ENCODE measurements at places on chromosomes 7 and 10. TPM values are rescaled to one million over a fixed set of nuclear protein-coding genes. Genes with fewer than 3 reads are reported as not detected.

ZNF398 gene
- 15.4 TPM for total RNA-seq

- peak; percentile 44 for DNase-seq
Observed at GRCh38 chr10:51109801-51110533, 35.7 kb downstream of the PRKG1 start.

BBIP1 gene
- 22.5 TPM for total RNA-seq

EBLN1 gene
- not detected for total RNA-seq

- DNase-seq: no peak
Observed at GRCh38 chr7:7112868-7113267, 69.5 kb upstream of the C1GALT1 start.

IRF5 gene
- 0.81 TPM for total RNA-seq

DNA sequence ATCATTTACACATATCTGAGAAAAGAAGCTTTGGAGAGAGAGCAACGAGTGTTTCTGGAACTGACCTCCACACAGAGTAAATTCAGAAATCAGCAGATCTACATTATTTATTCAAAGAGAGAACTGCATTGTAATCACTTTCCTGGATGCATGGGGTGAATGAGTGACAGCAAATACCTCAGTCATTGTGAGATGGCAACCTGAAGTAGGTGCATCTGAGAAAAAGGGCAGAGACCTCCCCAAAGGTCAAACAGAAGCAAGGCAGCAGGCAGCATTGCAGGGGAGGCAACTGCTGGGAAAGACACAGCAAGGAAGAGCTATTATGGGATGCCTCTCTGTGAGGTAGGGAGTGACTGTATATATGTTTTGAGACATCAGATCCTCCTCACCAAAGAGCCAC, 26.5 kb upstream of the SMIM30 start:
- no peak for DNase-seq

- DNase-seq: no peak
Observed at GRCh38 chr7:150435047-150435389, 15.4 kb upstream of the GIMAP8 start.

DNA sequence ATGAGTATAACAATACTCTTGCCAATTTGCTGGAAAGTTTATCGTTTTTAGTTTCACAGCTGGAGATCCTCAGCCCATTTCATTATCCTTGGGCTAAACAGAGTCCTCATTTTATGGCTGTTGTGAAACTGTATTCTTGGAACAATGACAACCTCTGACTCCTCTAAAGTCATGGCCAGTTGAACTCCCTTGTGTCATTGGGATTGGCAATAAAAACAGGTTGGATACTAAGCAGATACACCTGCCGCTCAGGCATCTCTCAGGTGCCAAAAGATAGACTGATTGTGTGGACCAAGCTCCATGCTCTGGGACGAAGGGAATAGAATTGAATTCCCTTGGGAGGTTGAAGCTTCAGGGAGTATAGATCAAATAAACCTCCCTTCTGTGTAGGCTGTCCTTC, 182.2 kb downstream of the WDR11 start:
- DNase-seq: no peak

GRCh38 chr7:461453-462172, 58.0 kb downstream of the PDGFA start:
- no peak for DNase-seq

MAGI2 gene
- total RNA-seq: 0.51 TPM

- DNase-seq: no peak
Observed at GRCh38 chr10:126439942-126440341, 51.7 kb upstream of the ADAM12 start.

- peak; percentile 91 for DNase-seq
Observed at GRCh38 chr10:32149252-32149955, 93.2 kb upstream of the KIF5B start.

DNA sequence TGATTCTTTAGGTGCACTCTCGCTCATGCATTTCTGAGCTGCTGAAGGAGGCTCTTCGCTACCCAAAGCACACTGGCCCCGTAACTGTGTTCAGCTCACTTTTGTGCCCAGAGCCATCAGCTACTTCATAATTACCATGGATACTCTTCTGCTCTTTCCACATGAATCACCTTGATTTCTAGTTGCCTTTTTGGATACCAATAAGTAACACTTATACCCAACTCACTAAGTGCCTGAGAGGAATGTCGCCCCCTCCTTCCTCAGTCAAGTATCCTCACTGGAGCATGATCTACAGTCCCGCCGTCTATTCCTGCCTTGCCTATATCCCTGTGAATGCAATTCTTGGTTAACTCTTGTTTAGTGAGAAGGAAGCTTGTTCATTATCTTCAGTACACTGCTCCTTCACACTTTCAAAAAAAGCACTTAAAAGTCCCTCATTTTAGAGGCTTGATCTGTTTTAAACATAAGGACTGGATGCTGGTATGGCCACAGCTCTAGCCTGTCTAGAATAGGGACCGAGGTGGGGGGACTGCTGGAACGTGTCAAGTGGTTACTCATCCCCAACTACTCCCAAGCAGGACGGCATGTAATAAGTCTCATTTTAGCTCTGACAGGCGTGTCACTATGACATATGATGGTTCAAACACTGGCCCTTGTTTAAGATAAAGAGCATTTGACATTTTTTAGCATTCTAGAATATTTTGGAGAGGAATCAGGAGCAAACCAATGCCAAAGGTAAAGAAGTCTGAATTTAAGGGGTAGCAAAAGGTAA, 23.7 kb downstream of the SVIL start:
- no peak for DNase-seq

FAM180A gene
- 2.6 TPM for total RNA-seq

GRCh38 chr10:121880895-121881294, 46.9 kb downstream of the ATE1 start:
- DNase-seq: no peak

DNA sequence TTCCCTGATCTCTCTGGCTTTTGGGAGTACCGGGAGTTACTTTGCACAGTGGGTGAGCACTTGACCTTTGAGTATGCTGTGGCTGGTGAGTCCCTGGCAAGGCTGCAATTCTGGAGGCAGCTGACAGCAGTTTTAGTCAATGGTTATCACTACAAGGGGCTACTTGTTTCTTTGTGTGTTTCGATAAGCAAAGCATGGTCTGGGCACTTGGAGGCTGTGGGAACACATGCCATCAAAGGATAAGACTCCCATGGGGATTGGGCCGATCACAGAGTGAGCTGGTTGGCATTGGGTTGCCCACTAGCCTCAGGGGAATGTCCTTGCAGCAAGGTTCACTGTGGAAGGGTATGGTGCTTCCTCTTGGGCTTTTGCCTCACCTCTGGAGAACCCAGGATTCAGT, 208.2 kb downstream of the SNX13 start:
- no peak for DNase-seq

GRCh38 chr10:119377958-119378736, 164.4 kb downstream of the RGS10 start:
- no peak for DNase-seq

AKR1C4 gene
- not detected for total RNA-seq

SMKR1 gene
- 0.48 TPM for total RNA-seq

SFTPA1 gene
- not detected for total RNA-seq

DNA sequence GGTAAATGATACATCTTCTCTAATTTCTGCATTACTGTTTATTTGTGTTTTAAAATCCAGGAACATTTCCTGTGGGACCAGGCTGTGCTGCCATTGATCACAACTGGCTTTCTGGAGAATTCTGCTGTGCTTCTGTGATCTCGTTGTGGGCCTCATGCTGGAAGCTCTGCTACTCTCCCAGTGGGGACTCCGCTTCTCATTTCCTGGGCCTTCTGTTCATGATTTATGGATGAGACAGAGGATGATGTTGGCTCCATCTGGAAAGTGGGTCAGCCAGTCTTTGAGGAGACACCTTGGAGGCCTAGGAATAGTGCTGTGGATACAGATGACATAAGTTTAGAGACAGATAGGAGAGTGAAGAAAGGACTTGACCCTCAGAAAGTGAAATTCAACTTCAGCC, 15.2 kb upstream of the GPR158 start:
- DNase-seq: no peak

DNAH11 gene
- total RNA-seq: not detected

KIAA1217 gene
- 17.5 TPM for total RNA-seq

PNLIP gene
- total RNA-seq: not detected

CYP2C19 gene
- not detected for total RNA-seq

ZNF727 gene
- total RNA-seq: not detected

ANKRD30A gene
- not detected for total RNA-seq

DNA sequence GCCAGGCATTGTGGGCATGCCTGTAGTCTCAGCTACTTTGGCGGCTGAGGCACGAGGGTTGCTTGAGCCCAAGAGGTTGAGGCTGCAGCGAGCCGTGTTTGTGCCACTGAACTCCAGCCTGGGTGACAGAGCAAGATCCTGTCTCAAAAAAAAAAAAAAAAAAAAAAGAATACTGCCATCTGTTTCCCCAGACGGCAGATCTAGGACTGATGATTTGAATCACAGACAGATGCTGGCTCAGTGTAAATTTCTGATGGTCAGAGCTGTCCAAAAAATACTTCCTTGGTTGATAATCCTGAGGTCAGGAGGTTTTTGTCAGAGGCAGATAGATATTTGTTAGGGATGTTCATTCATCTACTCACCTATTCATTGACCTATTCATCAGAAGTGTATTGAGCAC, 130.7 kb downstream of the REEP3 start:
- no peak for DNase-seq

GRCh38 chr7:73683788-73684693, 644 bp downstream of the BUD23 start:
- DNase-seq: no peak

- no peak for DNase-seq
Observed at GRCh38 chr7:29610086-29610485, 46.5 kb downstream of the PRR15 start.

GRCh38 chr7:20870977-20871376, 84.3 kb upstream of the SP8 start:
- DNase-seq: peak; percentile 64

GRCh38 chr10:112607506-112607905, 160.5 kb downstream of the VTI1A start:
- no peak for DNase-seq

AGMO gene
- total RNA-seq: not detected

DNA sequence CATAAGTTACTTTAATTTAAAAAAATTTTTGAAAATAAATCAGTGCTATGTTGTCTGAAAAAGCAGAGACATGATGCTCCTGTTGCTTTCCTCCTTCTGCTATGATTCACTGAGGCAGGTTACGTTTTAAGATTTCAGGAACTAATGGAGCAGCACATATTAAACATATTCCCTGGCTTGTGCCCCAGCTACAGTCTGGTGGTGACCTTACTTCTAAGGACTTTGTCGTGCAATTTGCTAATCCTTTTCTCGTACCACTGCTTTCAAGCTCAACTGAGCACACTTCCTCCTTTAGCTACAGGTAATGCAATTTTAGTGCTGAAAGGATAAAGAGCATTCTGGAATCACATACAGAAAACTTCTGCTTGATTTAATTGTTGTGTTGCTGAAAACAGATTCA, 16.2 kb upstream of the PRR15 start:
- no peak for DNase-seq

KCNH2 gene
- total RNA-seq: not detected

GRCh38 chr10:91103384-91104192, 116.9 kb upstream of the PCGF5 start:
- DNase-seq: no peak

SMARCD3 gene
- total RNA-seq: 3.5 TPM

GRCh38 chr10:114874827-114875411, 53.3 kb downstream of the FHIP2A start:
- no peak for DNase-seq

- no peak for DNase-seq
Observed at GRCh38 chr10:101116754-101117153, 14.3 kb upstream of the TLX1 start.

GRCh38 chr10:73814896-73815718, 3.7 kb upstream of the NDST2 start:
- DNase-seq: no peak
